ENCODE measurements at places on chromosomes 4 and X.

DNA sequence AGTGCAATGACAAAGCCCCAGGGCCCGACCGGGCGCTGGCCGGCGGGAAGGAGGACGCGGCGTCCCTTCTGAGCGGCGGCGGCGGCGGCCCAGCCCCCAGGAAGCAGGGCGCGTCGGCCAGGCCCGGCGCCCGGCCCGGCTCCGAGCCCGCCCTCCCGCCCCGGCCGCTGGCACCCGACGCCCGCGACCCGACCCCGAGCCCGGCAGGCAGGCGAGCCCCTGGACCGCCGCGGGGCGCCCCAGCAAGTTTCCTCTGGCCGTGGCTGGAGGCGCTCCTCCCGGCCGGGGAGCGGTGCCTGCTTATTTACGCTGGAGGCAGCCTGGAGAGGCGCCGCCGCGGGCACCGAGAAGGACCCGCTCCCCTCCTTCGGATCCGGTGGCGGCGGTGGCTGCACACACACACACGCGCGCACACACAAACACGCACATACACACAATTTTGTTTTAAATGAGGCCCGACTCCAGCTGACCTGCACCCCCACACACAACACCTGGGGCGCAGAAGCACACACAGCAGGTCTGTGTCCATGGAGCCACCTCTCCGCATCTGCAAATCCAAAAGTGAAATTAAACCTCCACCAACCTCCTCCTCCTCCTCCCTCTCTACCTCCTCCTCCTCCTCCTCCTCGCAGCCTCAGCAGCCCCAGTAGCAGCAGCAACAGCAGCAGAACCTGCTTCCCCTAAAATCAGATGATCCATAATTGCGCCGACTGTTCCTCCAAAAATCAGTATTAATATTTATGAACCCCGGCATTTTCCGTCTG is 669 bp downstream of the IRF2 start:
- peak; percentile 50 for DNase-seq

DNA sequence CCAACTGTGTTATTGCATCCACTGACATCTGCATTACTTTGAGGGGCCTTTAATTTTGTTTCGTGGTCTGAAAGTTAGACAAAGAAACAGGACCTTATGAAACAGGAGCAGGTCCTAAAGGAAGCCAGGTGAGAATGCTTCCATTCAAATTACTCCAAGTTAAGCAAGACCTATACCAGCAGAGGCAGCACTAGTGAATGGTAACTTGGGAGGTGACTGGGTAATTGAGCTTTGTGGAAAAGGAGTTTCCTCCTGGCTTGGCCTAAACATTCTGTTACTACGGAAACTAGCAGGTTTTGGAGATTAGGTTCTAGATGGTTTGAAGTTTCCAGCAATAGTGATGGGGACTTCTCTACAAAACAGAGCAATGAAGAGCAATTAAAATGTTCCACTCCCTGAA is 173.5 kb downstream of the NKX6-1 start:
- no peak for DNase-seq

DNA sequence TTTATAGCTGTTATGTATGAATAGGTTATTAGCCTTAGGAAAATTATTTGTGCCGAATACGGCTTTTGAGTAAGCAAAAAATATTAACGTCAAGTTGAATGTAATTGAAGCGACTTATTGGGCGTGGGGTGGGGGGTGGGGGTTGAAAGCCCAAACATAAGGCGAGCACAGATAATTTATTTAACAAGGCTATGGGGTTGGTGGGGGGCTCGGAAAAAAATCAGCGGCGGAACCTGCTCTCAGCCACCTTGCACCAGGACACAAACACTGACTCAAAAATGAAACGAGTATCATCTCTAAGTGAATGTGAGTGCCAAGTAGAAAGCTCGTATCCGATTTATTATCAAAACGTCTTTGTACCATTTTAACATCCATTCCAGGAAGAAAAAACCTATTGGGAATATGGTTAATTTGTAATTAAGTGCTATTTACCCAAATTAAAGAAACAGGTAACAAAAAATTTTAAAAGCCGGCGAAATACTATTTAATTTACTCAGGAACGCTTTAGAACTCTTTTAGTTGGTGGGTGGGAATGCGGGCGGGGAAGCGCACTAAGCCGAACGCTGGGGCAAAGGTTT is 902 bp upstream of the LARP1B start:
- no peak for DNase-seq

DNA sequence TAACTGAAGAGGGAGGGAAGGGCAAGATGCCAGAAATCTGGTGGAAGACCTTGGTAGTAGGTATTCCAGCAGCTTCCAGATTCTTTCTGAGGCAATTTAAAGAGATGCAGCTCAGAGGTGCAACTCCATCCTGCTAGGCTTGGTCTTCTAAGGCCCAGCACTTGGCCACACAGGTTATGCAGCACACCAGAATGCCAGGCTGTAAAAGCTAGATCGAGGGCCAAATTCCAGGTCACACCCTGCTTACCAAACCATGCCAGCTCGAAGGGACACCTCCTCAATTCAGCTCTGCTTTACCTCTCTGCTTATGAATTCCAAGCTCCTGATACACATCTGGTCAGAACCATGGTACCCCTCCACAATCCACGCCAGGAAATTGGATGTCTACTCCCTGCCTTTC is 19.8 kb upstream of the ATXN3L start:
- DNase-seq: no peak

DNA sequence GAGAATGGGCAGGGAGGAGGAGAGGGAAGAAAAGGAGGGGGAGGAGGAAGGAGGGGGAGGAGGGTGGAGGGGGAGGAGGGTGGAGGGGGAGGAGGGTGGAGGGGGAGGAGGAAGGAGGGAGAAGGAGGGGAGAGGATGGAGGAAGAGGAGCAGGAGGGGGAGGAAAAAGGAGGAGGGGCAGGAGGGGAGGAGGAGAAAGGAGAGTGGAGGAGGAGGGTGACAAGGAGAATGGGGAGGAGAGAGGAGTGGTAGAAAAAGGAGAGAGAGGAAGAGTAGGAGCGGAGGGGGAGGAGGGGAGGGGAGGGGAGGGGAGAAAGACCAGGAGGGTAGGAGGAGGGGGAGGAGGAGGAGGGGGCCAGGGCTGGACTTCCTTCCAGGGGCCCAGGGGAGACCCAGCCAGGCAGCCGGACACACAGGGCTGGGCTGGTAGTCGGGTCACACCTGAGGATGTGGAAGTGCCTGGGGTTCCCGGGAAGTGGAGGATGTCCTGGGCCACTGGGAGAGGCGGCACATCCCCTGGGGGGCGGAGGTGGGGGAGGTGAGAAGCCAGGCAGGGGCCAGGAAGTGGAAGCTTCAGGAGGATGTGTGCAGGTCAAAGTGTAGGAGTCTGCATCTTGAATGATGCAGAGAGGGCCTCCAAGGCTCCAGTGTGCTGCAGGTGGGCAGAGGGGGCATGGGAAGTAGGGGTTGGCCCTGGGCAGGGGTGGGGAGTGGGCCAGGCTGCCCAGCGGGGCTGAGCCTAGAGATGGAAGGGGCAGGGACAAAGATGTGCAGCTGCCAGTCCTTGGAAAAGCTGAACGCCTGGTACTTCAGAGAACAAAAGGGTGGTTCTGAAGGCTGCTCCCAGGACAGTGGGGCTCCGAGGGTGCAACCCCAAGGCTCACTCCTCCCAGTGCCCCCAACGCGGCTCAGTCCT is 18.8 kb downstream of the IL3RA start:
- no peak for DNase-seq

DNA sequence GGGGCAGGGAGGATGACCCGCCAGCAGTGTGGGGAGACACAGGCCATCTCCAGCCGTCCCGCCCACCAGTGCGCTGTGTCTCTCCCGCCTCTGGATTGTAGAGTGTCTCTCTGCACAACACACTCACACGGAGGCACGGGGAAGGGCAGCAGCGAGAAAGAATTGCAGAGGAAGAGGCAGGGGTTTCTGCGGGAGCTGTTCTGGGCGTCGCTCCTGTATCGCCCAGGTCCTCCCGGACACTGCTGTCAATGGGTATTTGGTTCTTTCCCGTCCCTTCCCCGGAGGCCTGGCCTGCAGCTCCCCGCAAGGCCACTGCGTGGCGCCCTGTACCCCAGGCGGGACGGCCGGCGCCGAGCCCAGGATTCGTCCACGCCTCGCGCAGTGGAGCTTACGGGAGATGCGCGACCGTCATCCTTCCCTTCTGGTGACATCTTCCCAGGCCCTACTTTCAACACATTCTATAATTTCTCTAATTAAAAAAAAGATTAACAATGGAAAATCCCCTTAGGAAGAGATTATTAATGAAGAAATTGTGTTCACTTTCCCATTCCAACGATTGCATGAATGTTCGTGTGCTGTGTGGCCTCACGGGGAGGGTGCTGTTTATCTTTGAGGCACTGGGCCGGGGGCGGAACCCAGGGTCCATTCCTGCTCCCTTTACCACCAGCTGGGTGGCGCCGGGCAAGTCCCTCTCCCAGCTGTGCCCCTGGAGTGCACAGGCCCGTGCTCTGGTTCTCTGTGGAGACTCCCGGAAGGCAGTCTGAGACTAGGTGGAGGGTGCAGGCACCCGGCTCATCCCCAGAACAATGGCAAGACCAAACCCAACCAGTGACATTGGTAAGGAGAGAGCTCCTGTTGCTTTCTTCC is 95.7 kb downstream of the CPZ start:
- peak; percentile 22 for DNase-seq

Data from activated naive CD8-positive, alpha-beta T cell treated with anti-CD3 and anti-CD28 coated beads, Interleukin-2, amount 50 U/mL, for 24 hours (primary cell).